ENCODE measurements at places on chromosomes 12 and 14. TPM values are rescaled to one million over a fixed set of nuclear protein-coding genes. Genes with fewer than 3 reads are reported as not detected.

CFAP54 gene
- total RNA-seq, result 37.5 TPM

VASH1 gene
- total RNA-seq, result 76.0 TPM

HCAR3 gene
- not detected for total RNA-seq

ADCY4 gene
- 36.6 TPM for total RNA-seq

BATF gene
- total RNA-seq, result not detected

MIPOL1 gene
- total RNA-seq, result 30.2 TPM

TMEM117 gene
- total RNA-seq, result 1.9 TPM

ANKS1B gene
- not detected for total RNA-seq

RASSF9 gene
- total RNA-seq, result 1.2 TPM

ADAM21 gene
- total RNA-seq, result 0.30 TPM

PPP1R36 gene
- 0.32 TPM for total RNA-seq

TAMALIN gene
- total RNA-seq, result 35.4 TPM

ARHGDIB gene
- total RNA-seq, result 199 TPM

INHBC gene
- not detected for total RNA-seq

ISM2 gene
- total RNA-seq, result under 0.01 TPM

GPR68 gene
- total RNA-seq, result 0.61 TPM

SELPLG gene
- not detected for total RNA-seq

NID2 gene
- total RNA-seq, result 5.5 TPM

TROAP gene
- 8.1 TPM for total RNA-seq

TMPRSS12 gene
- not detected for total RNA-seq

RNASE7 gene
- total RNA-seq, result not detected

FSCB gene
- total RNA-seq, result not detected

PZP gene
- 0.97 TPM for total RNA-seq

IGF1 gene
- total RNA-seq, result not detected

CCDC85C gene
- total RNA-seq, result 15.9 TPM

CCDC175 gene
- total RNA-seq, result not detected

OS9 gene
- total RNA-seq, result 222 TPM

PTCSC3 gene
- total RNA-seq, result not detected

TOGARAM1 gene
- total RNA-seq, result 19.6 TPM

FAM186B gene
- total RNA-seq, result 0.32 TPM

LGALS3 gene
- 29.6 TPM for total RNA-seq

ADSS1 gene
- total RNA-seq, result 3.9 TPM

UBR7 gene
- 32.5 TPM for total RNA-seq

MPHOSPH9 gene
- total RNA-seq, result 69.3 TPM

HAL gene
- under 0.01 TPM for total RNA-seq

RPGRIP1 gene
- total RNA-seq, result not detected

ABCD2 gene
- not detected for total RNA-seq

MMP19 gene
- total RNA-seq, result 0.32 TPM

DNAAF2 gene
- 11.2 TPM for total RNA-seq

USP44 gene
- 3.0 TPM for total RNA-seq

RNASE3 gene
- total RNA-seq, result not detected

Measured in epithelial cell of umbilical artery (primary cell).